ENCODE measurements at places on chromosomes 1 and 21.

GRCh38 chr1:235078480-235079381, 49.9 kb downstream of the TOMM20 start:
- DNase-seq: no peak

DNA sequence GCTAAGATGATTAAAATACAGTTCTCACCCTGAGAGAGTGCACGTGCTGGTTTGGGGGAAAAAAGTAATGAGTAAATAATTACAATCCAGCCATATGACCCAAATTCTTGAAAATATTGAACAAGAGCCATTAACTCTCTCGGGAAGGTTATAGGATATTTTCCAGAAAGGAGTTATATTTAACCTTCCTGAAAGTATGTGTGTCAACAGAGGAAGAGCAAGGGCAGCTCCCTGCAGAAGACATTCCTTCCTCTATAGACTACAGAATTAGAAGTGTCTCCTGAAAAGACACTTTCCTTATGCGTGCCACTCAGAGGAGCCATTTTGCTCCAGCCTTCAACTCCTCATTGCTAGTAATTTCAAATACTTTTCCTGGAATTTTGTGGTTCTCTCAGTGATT, 648.7 kb downstream of the USP25 start:
- no peak for DNase-seq

GRCh38 chr1:180502361-180503279, at the start of gene ACBD6:
Gene ACBD6 (minus strand): TSS chr1:180502577. CDS start chr1:180502266, 311 bp downstream.
- DNase-seq: peak; percentile 76

- DNase-seq: no peak
These were observed 785 bp downstream of the PGLYRP4 start for GRCh38 chr1:153347856-153348255.

DNA sequence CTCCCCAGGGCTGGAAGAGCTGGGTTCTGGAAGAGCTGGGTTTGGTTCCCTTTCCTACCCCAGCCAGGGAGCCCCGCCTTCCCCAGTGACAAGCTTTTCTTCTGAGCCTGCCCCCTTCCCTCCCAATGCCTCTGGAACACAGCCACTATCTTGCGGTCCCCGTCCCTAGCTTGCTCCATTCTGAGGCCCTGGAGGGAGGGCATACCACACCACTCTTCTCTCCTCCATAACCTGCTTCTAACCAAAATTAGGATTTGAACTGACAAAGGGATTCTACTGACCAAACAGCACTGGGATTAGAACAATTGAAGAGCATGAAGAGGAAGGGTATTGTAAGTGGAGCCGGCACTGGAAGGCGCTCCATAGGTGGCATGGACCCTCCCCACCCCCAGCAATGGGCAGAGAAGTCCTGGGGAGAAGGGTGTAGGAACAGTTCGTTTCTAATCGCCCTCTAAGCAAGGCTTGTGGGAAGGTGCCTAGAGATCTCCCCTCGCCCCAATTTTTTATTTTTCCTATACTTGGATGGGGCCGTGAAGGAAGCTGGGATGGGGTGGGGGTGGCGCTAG, 690 bp downstream of the C1orf216 start:
- no peak for DNase-seq

GRCh38 chr21:35366394-35367080, 317.4 kb upstream of the RUNX1 start:
- DNase-seq: no peak

- DNase-seq: no peak
These were observed 1018.5 kb downstream of the ADGRL2 start for GRCh38 chr1:82819234-82819633.

GRCh38 chr21:34673006-34673405, 4.2 kb downstream of the CLIC6 start:
- no peak for DNase-seq

DNA sequence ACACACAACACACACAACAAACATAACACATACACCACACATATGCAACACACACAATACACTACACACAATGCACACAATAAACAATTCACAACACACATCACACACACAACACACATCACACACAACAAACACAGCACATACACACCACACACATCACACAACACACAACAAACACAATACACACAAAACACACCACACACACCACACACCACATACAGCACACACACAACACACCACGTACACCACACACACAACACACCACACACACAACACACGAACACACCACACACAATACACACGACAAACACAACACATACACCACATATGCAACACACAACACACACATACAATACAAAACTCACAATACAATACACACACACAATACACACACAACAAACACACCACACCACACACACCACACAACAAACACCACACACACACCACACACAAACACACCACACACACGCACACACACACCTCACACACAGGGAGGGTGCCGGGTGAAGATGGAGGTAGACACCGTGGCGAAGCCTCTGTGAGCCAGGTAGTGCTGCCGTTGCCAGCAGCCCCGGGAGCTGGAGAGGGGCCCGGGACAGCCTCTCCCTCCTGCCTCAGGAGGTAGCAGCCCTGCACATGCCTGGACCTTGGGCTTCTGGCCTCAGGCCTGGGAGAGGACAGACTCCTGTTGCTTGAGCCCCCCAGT, 30.4 kb upstream of the C1orf174 start:
- no peak for DNase-seq

DNA sequence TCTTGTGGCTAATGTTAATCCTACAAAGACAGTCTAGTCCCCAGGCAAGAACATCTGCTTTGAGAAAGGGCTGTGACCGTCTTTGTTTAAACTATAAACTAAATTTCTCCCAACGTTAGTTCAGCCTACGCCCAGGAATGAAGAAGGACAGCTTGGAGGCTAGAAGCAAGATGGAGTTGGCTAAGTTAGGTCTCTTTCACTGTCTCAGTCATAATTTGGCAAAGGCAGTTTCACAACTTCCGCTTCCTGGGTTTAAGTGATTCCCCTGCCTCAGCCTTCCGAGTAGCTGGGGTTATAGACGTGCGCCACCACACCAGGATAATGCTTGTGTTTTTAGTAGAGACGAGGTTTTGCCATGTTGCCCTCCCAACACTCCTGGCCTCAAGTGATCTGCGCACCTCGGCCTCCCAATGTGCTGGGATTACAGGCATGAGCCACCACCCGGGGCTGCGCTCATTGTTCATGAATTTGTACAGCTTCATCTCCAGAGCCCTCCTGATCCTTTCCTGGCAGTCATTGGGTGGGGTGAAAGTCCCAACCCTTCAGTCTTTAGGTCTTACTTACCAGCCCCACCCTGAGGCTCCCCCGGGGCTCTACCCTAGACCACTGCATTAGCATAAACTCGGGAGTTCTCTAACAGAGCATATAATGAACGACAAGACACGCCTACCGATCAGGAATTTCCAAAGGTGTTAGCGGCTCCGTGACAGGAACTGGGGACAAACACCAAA, 4.9 kb upstream of the MASP2 start:
- no peak for DNase-seq

Measured in activated CD8-positive, alpha-beta memory T cell treated with anti-CD3 and anti-CD28 coated beads for 4 hours (primary cell).